Sciatic nerve (tissue), 2 donors: ENCODE measurements at places on chromosomes 2 and 18. TPM values are rescaled to one million over a fixed set of nuclear protein-coding genes. Genes with fewer than 3 reads are reported as not detected.

Gene SCG2
- 0.80 TPM for total RNA-seq

GRCh38 chr2:30759481-30759880 is 47.8 kb downstream of the CAPN13 start:
- DNase-seq: no peak

GRCh38 chr2:121529439-121530211 is 1.1 kb upstream of the RNU4ATAC start:
- peak; percentile 83 for DNase-seq

Gene SKOR2
- not detected for total RNA-seq

Gene ASXL3
- 13.1 TPM for total RNA-seq

DNA sequence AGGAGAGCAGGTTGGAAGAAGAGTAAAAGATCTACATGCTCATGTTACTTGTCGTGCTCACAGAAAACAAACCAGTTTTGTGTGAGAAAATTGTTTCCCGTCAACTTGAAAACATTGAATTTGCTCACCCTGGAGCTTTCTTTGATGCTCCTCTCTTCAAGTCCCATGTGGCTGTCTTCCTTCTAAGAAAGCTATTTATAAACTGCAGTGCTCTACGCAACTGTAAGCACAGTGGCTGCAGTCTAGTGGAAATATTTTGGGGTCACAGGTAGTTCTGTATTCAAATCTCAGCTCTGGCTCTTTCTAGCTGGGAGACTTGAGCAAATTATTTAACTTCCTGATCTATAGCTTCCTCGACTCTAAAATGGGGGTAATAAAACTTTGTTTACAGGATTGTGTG is 211.8 kb downstream of the PLCL1 start:
- no peak for DNase-seq

- DNase-seq: no peak
Measured at GRCh38 chr2:134791616-134792015, 46.8 kb upstream of the ACMSD start.

Gene ALPG
- not detected for total RNA-seq

- no peak for DNase-seq
Measured at GRCh38 chr2:69226903-69227302, 160.1 kb downstream of the GFPT1 start.

DNA sequence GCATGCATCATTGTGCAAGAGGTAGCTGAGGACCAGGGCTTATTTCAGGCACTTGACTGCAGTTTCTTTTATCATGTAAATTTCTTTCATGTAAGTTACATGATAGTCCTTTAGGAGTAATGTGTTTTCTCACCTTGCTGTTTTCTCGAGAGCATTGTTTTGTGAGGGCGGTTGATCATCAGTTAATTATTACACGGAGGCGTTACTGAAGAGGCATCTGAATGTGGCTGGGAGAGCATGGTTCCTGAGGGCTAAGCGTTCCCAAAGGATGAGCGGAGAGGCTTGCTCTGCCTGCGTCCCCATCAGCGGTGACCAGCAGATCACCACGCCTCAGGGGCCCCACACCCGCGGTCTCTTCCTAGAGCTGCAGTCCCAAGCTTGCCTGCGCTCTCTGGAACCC is 156.1 kb upstream of the NFATC1 start:
- DNase-seq: no peak

DNA sequence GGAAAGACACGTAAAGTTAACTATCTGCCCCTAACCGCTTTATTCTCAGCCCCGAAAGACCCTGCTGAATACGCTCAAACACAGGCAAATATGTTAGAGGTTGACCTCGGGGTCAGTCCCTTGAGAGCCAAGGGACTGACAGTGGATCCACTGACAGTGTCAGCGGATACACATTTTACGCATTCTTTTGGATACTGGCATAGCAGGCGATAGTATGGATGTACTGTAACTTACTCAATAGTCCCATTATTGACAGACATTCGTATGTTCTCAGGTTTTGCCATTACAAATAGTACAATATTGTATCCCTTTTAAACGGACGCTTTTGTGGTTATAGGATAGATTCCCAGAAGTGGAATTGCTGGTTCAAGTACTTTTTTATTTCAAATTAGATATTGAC is 13.4 kb downstream of the ATP6V1B1 start:
- DNase-seq: peak; percentile 9

DNA sequence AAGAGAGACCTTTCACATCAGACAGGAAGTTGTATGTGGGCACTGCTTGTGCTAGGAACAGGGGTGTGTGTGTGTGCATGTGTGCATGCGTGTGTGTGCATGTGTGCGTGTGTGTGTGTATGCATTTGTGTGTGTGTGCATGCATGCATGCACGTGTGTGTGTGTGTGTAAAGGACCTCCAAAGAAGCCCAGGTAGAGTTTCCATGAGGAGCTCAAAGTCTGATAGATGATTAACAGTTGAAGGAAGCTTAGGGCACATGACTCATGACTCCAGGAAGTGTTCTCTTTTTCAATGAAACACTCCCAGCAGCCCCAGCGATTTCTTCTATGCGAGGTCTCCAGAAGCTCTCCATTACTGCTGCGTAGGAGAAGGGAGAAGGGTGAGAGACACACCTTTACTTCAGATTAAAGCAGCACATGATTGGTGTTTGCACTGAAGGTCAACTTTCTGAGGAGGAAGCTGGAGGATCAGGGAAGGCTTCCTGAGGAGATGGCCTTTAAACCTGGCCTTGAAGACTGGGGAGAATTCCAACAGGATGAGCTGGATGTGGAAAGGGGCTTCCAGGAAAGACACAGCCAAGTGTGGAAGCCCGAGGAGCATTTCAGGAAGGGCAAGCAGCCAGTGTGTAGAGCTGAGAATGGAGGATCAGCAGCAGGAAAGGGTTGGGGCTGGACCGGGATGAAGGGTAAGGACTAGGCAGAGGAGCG is 77.7 kb downstream of the SMAD4 start:
- no peak for DNase-seq

Gene CNTNAP5
- total RNA-seq: not detected
